ENCODE measurements at places on chromosomes 11 and 22. TPM values are rescaled to one million over a fixed set of nuclear protein-coding genes. Genes with fewer than 3 reads are reported as not detected.

Gene CYTH4
- 49.5 TPM for total RNA-seq

Gene TRIM51
- total RNA-seq = not detected

Gene TNNI2
- not detected for total RNA-seq

Gene KRTAP5-6
- total RNA-seq = not detected

Gene HTR3A
- not detected for total RNA-seq

Gene OR10A4
- not detected for total RNA-seq

Gene APOA4
- not detected for total RNA-seq

Gene MRGPRX3
- total RNA-seq = not detected

Gene NFRKB
- total RNA-seq = 46.8 TPM

Gene LGALS1
- 245 TPM for total RNA-seq

Gene C22orf31
- not detected for total RNA-seq

Gene CCDC86
- 88.2 TPM for total RNA-seq

Gene DNAJB7
- not detected for total RNA-seq

Gene GGTLC3
- total RNA-seq = not detected
